Retinal pigment epithelial cell (primary cell): ENCODE measurements at places on chromosomes 11 and 22.

GRCh38 chr11:81644239-81644840 is 1089.3 kb downstream of the FAM181B start:
- no peak for DNase-seq

DNA sequence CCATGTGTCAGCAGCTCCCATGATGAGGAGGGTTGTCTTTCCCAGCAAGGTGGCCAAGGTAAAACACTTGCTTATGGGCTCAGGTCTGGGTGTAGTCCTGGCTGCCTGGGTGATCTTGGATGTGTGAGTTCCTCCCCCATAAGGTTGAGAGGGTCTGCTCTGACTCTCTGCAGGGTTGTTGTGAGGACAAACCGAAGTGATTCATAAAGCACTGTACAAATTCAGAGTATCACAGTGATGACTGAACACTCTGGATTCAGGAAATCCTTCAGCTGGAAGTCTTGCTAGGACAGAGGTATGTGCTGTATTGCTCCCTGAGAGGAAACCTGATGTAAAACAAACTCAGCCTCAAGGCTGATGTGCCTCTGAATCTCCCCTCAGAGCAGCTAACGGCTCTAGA is 220.9 kb upstream of the PITPNB start:
- DNase-seq, result peak; percentile 55

DNA sequence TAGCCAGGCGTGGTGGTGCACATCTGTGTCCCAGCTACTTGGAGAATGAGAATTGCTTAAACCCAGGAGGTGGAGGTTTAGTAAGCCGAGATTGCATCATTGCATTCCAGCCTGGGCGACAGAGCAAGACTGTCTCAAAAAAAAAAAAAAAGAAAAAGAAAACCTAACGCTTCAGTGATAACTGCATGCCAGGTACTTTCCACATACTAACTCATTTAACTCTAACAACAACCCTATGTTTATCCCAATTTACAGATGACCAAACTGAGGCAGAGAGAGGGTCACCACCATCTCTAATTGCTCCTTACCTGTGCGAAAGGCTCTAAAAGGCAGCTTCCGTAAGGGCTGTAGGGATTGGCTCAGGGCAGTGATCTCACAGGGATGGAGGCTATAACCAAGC is 11.6 kb downstream of the PISD start:
- DNase-seq, result no peak

DNA sequence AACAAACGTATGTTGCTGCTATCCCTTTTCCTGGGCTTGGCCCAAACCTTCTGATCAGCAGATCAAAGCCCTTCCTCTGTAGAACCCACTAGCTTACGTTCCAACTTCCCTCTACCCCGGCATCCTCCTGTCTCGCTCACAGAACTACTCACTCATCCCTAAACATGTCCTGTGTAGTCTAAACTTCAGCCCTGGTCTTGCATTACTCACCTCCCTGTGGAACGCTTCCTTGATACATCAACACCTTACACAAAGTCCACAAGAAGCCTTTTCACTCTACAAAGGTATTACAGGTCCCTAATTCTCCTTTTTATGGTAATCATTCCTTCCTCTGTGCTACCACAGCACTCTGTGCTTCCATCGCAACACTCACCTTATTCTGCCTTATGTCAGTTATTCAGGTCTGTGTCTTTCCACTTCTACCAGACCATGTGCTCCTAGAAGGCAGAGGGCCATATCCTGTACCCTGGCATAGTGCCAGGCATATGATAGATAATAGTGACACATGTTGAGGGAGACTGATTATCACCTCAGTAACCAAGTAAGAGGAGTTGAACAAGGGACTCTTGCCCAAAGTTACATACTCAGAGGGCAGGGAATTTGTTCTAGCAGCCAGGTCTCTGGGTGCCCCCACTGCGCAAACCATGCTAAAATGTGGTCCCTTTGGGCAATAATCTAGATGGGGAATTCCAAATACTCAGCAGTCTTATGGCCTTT is 41.6 kb downstream of the USP35 start:
- no peak for DNase-seq

GRCh38 chr11:46948378-46949131 is 12.0 kb downstream of the CSTPP1 start:
- peak; percentile 38 for DNase-seq

GRCh38 chr22:36930041-36930935 is 16.9 kb downstream of the CSF2RB start:
- no peak for DNase-seq

DNA sequence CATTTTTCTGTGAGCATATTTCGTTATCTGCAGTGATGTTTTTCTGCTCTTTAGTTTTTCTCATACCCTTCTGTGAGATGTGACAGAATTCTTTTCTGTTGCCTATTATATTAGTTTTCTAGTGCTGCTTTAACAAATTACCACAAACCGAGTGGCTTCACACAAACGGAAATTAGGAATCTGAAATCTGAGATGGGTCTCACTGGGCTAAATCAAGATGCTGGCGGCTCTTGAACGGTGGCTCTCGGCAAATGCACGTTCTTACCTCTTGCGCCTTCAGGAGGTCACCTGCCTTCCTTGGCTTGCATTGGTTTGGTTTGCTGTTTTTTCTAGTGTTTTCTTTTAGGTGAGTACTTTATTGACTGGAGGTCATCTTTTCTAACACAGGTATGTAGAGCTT is 13.0 kb downstream of the ZBED4 start:
- DNase-seq, result no peak

- no peak for DNase-seq
These were observed 9.9 kb downstream of the GVQW3 start for GRCh38 chr11:76391021-76391420.

GRCh38 chr11:97289823-97290222 is 900.0 kb downstream of the JRKL start:
- DNase-seq, result no peak

GRCh38 chr11:21866781-21867180 is 326.1 kb upstream of the ANO5 start:
- DNase-seq, result no peak

DNA sequence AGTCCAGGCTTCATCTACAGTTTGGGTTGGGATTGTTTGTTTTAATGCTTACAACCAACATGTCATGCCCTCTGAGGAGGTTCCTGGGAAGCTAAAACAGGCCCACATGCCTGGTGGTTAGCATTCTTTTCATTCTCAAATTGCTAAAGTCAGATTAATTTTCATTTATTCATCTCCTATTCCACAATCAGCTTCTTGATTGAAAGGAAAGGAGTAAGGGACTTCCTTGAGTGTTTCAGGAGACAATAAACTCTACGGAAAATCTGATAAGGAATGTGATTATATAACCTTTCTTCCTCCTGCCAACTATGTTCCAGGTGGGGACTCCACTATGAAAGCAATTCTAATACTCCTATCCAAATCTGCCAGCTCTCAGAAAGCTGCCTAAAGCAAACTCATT is 30.8 kb downstream of the MRTFA start:
- no peak for DNase-seq

- DNase-seq, result no peak
These were observed 33.4 kb downstream of the MICAL3 start for GRCh38 chr22:17990942-17991341.

DNA sequence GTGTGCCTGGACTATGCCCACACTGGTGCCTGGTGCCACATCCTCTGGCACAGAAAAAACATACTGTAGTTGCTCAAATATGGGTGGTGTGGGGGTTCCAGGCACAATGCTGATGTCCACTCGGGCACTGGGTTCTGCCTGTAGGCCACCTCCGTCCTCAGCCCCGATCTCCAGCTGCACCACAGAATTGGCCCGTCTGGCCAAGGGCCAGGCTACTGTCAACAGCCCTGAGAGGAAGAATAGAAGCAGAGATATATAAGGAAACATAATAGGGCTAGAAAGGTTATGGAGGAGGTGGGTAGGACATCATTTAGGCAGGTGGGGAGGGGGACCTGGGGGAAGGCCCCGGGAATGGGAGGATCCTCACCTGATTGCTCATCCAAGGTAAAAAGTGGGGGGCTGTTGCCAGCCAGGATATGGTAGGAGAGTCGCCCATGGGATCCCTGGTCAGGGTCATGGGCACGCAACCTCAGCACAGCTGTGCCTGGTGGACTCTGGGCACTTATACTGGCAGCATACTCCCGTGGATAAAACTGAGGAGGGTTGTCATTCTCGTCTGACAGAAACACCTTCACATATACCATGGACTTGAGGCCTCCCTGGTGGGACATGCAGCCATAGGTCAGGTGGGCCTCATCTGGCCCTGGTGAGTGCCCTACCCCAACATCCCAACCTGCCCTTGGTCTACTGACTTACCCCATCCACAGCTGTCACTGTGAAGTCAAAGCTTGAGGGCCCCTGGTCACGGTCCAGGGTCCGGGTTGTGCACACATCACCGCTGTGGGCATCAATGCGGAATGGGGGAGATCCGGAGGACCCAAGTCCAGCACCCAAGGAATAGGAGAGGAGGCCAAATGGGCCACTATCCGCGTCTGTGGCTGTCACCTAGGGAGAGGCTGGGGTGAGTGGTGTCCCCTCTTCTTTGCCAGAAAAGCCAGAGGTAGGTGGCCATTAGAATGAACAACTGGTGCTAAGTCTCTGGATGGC is 14.5 kb upstream of the TPP1 start:
- no peak for DNase-seq
